ENCODE measurements at places on chromosomes 16 and 17.

DNA sequence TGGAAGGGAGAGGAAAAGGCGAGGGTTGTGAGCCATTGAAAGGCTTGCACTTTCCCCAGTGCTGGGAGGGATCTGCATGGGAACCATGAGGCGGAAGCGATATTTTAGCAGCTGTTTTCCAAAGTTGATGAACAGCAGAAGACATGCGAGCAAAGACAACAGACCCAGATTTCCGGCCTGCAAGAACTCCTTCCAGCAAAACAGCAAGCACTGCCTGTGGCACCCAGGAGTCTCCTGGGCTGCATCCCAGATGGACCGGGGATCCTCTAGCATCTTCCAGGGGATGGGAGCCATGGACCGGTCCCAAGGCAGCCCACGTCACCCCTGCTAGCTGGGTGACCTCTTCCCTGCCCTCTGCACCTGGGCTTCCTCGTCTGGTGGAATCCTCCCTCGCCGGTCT lies 162.8 kb downstream of the IRF8 start:
- DNase-seq = no peak

- no peak for DNase-seq
Observed at GRCh38 chr17:47253541-47254402, at the start of gene ITGB3. Gene ITGB3 (plus strand): TSS chr17:47253827. CDS start chr17:47253862, 35 bp downstream.

GRCh38 chr17:4511199-4511932 lies 12.7 kb downstream of the SPNS2 start:
- DNase-seq = no peak

DNA sequence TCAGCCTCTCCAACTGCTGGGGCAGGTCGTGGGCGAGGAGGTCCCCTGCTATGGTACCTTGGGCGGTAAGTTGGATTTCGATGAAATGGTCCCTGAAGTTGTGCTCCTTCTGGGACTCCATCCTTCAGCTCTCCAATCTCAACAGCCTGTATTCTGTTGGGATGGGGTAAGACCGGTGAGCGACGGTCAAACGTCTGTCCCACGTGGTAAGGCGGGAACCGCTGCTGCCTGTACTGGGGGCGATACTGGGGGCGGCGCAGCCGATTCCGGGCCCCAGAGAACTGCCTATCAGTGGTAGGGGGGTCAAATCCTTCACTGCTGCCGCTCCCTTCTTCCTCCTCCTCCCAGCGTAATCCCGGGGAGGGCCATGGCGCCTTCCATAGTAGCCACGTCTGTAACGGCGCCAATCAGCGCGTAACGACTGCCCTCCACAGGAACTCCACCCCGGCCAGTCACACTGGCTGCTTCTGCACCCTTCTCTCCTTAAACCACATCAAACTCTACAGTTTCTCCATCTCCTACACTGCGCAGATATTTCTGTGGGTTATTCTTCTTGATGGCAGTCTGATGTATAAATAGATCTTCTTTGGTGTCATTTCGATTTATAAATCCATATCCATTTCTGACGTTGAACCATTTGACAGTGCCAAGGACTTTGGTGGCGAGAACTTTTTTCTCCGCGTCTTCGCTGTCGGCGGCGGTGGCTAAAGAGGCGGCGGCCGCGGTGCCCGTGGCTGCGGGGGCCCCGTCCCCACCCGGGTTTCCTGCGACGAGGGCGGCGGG lies 41.1 kb downstream of the AHSP start:
- no peak for DNase-seq

GRCh38 chr17:5354886-5355415 lies 64.5 kb downstream of the NUP88 start:
- no peak for DNase-seq

GRCh38 chr16:7083096-7083495 lies 249.5 kb upstream of the RBFOX1 start:
- no peak for DNase-seq

DNA sequence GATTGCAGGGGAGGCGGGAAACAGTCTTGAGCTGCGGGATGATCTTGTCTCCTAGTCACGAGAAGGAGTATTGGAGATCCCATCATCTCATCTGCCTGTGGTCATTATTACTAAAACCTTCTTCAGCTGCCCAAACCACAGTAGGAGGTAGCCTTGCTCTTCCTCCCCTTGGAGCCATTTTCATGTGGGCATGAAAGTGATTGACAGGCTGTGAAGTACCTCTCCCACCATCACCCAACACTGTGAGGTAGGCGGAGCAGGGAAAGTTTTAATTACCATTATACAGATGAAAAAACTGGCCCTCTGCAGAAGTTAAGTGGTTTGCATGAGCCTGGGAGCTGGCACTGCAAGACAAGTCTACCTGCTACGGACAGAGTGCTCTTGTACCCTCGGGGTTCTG lies 237.3 kb downstream of the MSI2 start:
- no peak for DNase-seq

DNA sequence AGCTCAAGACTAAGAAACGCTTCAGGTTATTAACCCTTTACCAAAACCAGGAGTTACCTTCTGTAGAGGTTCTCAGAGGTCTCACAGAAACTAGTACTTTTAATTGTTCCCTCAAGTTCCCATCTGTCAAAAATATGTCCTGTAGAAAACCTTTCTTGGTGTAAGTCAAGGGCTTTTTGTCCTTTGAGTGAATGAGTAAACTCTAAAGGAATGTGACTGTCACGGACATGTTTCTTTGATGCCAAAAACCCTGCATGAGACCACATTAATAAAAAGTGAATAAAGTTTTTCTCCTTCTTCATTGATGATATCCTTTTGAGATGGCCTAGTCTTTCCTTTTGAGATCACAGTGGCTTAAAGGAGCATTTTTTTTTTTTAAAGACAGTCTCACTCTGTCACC lies 102.9 kb downstream of the NLK start:
- DNase-seq = no peak

- DNase-seq = no peak
Observed at GRCh38 chr16:57567691-57568090, 25.2 kb downstream of the ADGRG5 start.

- no peak for DNase-seq
Observed at GRCh38 chr16:53597776-53598175, 94.8 kb upstream of the AKTIP start.

- DNase-seq = no peak
Observed at GRCh38 chr17:49403514-49404289, 11.0 kb downstream of the PHB1 start.

GRCh38 chr16:89473136-89473712 lies 17.1 kb downstream of the ANKRD11 start:
- no peak for DNase-seq

- DNase-seq = no peak
Observed at GRCh38 chr17:41367426-41368075, 2.1 kb downstream of the KRT33B start.

GRCh38 chr16:15636392-15636873 lies 6.5 kb downstream of the MARF1 start:
- no peak for DNase-seq

GRCh38 chr16:84009282-84009681 lies 33.3 kb downstream of the SLC38A8 start:
- DNase-seq = no peak

GRCh38 chr17:67689534-67690177 lies 28.1 kb upstream of the NOL11 start:
- peak; percentile 60 for DNase-seq

GRCh38 chr16:3458278-3458851 lies 14.9 kb downstream of the NAA60 start:
- peak; percentile 63 for DNase-seq

DNA sequence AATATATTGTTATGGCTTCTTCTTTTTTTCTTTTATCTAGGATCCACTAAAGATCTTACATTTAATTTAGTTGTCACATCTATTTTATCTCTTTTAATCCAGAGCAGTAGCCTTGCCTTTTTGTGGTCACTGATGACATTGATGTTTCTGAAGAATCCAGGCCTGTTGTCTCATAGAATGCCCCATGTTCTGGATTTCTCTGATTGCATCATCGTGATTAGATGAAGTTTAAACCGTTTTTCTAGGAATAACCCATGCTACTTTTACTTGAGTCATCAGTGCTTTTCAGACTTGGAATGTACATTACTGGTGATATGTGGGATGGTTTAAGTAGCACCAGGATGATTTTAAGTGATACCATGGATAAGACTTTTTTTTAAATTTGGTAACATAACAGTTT lies 106.4 kb upstream of the CES5A start:
- no peak for DNase-seq

- DNase-seq = no peak
Observed at GRCh38 chr17:50256826-50257618, 17.2 kb upstream of the TMEM92 start.

- DNase-seq = no peak
Observed at GRCh38 chr16:81516478-81517149, 72.0 kb downstream of the CMIP start.

- DNase-seq = no peak
Observed at GRCh38 chr17:74466111-74466827, at the start of gene CD300A. Gene CD300A (plus strand): TSS chr17:74466634. CDS start chr17:74466704, 70 bp downstream.

- DNase-seq = no peak
Observed at GRCh38 chr16:71504901-71505300, 15.8 kb upstream of the ZNF19 start.

- DNase-seq = no peak
Observed at GRCh38 chr17:8563024-8563776, 67.3 kb downstream of the MYH10 start.

GRCh38 chr17:43224146-43224705 lies 4.2 kb downstream of the CCDC200 start:
- DNase-seq = peak; percentile 0

- DNase-seq = no peak
Observed at GRCh38 chr17:67272312-67273047, 27.5 kb upstream of the HELZ start.

DNA sequence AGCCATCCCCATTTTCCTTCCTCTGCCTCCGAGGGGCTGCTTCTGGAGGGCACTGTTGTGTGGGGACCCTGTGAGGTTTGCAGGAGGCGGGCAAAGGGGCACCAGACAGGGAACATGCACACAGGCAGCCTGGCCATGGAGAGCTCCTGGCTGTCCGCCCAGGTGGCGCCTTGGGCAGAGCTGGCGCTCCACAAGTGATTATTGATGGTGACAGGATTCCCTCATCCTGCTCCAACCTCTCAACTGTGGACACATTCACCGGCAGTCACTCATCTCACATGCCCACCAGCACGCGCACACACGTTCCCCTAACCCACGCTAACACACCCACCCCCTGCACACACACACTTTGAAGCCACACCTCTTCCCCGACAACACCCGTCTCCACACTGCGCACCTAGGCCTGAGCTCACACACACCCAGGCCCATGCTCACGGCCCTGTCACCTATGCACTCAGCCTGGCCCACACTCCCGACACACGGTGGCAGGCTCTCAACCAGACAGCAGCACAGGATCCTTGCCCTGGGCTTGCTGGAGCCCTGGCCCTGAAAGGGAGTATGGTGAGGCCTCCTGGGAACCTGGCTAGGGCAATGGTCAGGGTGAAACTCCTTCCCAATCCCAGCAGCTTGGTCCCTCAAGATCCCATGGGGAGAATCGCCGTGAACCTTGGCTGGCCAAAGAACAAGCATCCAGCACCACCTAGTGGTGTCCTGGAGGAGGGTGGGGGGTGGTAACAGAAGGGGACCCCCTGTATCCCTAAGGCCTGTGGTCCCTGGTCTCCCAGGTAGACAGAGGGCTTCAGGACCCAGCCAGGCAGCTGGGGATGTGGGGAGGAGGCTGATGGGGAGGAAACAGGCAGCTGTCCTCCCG lies 3.6 kb downstream of the PNMT start:
- DNase-seq = no peak

DNA sequence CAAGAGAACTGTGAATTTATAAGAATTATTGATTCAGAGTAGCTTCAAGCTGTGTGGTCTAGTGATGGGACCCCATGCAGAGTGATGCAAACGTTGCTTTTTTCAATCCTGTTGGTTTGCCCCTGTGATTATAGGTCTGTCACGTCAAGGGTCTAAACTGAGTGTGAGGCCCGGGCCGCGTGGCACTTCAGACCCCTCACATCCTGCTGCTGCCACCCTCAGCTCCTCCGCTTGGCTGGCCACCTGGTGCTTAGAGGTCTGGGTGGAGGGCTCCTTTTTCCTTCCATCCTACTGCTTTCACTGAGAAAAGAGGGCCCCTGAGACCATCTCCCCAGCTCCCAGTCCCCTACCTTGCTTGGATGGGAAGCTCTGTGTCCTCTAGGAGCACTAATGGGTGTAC lies 12.0 kb downstream of the MYL4 start:
- no peak for DNase-seq

GRCh38 chr16:50765260-50765659 lies 23.4 kb downstream of the CYLD start:
- no peak for DNase-seq

DNA sequence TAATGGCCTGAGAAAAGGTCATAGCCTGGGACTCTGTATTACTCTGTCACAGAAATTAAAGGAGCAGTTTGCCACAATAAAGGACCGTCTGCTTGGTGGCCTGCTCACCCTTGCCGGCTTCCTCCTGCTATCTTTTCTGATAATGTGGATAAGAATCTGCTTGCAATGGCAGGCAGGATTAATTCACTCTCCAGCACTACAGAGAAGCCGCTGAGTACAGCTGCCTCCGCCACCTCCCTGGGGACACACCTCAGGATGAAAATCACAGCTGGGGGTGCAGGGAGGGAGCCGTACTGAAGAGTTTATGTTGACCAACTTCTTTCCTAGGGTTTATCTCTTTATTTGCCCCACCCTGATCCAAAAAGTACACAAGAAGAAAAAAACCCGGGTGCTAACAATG lies 245.9 kb upstream of the RPL38 start:
- peak; percentile 4 for DNase-seq

GRCh38 chr16:23909792-23910418 lies 74.1 kb downstream of the PRKCB start:
- DNase-seq = no peak

DNA sequence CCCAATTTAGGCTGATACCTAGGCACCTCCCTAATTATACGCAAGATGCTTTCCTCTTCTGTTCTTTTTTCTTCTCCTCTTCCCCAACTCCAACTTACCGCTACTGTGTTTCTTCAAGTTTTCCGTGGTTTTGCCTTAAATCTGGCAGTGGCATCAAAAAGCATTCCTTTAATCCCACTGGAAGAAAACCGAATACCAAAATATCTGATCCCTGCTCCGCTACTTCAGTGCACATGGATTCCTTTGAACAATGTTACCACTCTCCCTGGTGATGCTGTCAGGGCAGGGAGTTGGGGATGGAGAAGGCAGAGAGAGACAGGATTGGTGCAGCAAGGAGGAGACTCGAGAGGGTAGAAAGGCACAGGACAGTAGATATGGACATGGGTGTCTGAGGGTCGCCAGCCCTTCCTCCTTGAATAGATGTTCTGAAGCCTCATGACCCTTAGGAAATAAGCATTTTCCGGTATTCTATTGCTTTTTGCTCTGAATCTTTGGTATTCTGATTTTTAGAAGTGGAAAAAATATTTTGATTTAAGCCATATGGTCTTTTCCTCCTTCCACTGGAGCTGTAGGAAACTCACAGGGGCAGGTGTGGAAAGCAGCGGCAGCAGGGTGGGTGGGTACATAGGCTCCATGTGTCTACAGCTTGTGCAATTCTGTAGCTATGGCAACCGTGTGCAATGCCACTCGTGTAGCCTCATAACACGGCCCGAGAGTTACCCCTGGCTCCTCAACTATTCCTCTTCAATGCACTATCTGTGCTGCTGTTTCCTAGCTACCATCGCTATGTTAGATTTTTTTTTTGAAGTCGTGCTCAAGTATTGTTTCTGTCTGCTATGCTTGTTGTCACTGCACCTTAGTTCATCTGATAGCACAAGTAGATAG lies 32.3 kb upstream of the TANC2 start:
- DNase-seq = no peak

- DNase-seq = no peak
Observed at GRCh38 chr16:84788920-84789391, 30.8 kb upstream of the CRISPLD2 start.

GRCh38 chr17:7356072-7356549 lies 1.2 kb downstream of the TMEM95 start:
- DNase-seq = peak; percentile 93

All from activated naive CD4-positive, alpha-beta T cell treated with anti-CD3 and anti-CD28 coated beads, Interleukin-2, amount 50 U/mL, for 72 hours (primary cell).